ENCODE measurements at places on chromosomes 7 and 10.

DNA sequence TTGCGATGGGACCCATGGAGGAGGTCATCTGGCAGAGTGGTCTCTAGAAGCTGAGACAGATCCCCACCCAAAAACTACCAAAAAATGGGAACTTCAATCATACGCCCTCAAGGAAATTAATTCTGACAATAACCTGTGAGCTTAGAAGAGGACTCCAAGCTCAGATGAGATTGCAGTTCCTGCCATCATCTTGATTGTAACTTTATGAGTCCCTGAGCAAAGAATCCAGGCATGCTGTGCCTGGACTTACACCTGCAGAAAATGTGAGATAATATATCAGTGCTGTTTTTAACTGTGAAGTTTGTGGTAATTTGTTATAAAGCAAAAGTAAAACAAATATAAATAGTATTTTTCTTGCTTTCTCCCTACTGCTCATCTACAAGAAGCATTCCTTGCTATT, 299.6 kb upstream of the MBL2 start:
- no peak for DNase-seq

DNA sequence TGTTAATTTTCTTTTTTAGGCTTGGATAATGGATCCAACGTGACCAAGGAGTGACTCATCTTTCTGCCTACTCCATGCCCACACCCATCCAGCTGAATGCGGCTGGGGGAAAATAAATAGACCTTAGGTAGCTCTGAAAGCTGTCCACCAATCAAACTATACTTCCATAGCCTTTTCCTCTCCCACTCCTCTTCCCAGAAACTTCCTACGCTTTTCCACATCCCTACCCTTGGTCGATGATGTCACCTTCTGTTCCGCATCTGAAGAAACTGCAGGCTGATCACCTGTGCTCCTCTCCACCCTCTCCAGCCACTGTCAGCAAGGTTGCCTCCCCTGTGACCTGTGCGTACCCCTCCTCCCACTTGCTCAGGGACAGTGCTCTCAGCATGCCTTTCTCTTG, 359.8 kb upstream of the KLF6 start:
- peak; percentile 14 for DNase-seq

DNA sequence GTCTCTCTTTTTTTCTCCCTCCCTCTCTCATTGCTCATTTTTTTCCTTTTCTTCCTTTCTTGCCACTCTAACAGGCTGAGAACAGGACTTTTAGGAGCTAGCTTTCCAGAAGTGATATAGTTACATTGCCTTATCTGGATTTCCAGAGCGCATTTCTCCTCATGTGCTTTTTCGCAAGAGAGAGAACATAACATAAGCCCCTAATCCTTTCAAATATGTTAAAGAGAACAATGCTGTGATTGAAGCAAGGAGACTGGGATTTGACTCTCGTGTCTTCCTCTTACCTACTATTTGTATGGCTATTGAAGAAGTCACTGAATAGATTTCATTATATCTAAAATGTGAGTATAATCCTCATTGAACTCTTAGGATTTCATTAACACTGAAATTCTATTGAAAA, 101.2 kb upstream of the PRPS1L1 start:
- DNase-seq: no peak

- no peak for DNase-seq
Observed at GRCh38 chr7:81685270-81685868, 84.5 kb downstream of the HGF start.

GRCh38 chr10:14659626-14660196, 115.0 kb downstream of the FAM107B start:
- DNase-seq: no peak

DNA sequence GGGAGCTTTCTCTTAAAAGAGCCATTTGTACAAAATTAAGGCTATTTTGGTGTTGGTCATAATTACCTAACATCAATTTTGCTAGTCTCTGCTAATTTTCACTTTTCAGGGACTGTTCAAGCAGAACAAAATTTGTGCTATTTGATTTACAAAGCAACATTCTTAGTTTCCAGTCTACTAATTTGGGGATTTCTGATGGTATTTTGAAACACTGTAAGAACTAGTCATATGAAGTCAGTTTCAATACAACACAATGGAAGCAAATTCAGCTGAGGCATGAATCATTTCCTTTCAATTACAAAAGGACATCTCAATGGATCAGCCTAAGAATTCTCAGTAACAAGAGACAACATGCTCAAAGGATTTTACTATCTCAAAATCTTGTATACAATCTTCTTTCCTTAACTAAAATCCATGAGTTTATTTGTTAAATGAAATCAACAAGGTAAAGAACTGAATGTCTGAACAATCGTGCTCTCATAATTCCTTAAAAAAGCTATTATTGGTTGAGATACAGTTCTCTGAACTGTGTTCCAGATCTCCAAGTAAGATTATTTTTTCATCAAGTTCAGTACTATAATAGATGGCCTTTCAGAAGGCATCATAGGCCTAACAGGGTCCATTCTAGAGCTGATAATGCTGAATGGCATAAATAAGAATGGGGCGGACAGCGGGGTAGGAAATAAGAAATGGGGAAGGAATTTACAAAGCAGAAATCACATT, 144.6 kb downstream of the NRCAM start:
- DNase-seq: no peak

GRCh38 chr10:95411635-95412034, 120.8 kb upstream of the PDLIM1 start:
- no peak for DNase-seq

DNA sequence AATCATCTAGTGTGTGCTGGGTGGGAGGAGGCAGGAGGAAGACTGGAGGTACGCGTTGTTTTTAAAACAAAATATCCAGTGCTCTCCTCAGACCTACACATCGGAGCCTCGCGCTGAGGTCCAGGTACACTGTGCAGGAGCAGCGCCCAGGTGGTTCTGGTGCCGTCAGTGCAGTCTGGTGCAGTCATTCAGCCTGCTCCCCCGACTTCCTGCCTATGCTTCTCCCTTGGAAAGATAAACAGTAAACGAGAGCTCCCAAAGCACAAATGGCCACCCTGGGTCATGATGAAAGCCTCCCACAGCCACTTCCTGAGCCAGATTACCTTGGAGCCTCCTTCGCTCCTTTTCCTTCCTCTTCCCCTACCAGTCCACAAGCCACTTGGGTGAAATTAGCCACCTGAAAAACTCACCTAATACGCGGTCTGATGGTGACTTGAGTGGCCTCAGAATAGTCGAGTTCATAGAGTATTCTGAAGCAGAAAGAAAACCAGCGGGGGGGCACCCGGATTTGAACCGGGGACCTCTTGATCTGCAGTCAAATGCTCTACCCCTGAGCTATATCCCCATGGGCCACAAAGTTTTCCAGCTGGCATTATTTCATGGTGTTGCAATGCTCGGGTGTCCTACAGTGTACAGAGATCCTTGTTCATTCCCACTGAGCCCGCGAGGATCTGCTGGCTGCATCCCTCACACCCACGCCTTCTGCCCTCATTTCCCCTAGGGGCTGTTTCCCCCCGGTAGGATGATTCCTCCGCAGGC, 82.5 kb downstream of the ZNF467 start:
- no peak for DNase-seq

- DNase-seq: no peak
Observed at GRCh38 chr7:121525155-121525819, 129.2 kb upstream of the FAM3C start.

DNA sequence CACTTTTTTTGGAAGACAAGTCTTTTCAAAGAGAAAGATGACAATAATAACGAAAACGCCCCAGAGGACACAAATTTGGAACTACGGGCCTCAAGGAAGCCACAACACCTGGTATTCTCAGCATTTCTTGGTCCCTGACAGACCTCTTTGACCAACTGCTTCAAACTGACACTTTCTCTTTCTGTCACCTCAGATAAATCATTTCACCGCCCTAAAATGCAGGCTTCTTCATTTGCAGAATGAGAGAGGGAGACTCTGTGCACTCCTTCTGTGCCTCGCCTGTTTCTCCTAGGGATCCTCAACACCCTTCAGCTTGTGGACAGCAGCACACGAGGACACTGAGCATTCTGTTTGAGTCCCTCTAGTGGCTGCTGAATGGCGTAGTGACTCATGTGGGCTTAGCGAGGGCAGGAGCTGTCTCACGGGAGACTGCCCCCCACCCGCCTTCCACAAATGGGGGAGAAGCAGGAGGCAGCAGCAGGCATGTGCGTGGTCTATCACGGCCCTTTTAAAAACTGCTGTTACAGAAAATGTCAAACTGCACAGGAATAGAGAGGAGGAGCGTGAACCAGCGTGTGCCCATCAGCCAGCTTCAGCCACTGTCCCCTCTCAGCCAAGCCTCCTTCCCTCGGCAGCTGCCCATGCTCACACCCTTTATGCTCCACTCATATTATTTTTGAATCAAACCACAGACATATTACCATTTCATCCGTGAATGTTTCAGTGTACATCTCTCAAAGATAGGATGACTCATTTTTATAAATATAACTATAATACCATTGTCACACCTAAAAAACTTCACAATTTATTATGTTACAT, 41.4 kb downstream of the GSDME start:
- DNase-seq: no peak

GRCh38 chr7:112076324-112076723, 129.9 kb downstream of the DOCK4 start:
- no peak for DNase-seq

- no peak for DNase-seq
Observed at GRCh38 chr10:50367732-50368131, 116.4 kb upstream of the ASAH2 start.

DNA sequence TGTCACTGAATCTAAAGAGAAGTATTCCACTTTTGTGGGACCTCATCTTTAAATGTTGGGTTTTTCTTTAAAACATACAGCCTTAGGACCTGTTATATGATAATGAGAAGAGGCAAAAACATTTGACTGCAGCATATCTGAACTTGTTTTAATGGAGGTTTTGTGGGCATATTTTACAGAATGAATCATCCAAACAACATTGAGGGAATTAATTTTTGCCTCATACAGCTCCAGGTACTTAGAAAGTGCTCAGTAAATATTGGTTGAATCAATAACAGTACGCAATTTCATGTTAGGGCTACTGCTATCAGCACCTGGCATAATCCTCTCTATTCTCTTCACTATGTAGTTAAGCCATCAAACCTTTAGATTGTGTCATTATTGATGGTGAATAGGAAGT, 115.9 kb downstream of the MALRD1 start:
- no peak for DNase-seq

DNA sequence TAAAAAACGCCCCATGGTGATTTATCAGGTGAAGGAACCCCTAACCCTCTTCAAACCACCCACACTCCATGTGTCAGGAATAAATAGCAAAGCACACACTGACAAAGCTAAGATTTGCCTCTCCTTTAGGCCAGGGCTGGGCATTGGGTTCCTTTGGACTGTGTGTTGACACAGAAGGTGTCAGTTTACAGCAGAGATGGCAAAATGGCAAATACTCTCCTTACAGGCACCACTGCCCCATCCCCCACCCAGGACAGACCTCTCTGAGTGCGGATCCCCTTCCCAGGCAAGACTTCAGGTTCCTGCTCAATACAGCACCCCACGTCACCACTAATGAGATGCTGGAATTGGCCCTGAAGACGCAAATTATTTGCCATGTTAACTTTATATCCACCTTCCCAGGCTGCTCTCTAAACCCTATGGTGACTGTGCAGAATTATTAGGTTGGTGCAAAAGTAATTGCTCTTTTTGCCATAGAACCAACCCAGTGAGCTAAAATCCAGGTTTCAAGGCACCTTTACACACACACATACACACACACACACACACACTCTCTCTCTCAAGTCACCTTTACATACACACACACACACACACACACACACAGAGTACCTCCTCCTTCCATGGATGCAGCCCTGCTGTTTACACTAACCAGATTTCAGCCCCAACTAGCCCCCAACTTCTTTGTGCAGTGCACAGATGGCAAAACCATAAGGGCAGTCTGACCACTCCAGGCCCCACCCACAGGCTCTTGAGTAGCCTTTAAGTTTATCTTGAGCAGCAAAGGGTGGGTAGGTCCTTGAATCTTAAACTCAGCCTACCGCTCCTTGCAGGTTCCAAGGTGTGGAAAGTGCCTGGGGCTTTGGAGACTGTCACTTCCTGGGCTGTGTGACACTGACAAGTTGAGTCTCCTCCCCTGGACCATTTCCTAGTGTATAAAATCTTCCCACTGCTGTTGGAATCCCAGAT, 4.0 kb upstream of the ZCCHC24 start:
- no peak for DNase-seq

DNA sequence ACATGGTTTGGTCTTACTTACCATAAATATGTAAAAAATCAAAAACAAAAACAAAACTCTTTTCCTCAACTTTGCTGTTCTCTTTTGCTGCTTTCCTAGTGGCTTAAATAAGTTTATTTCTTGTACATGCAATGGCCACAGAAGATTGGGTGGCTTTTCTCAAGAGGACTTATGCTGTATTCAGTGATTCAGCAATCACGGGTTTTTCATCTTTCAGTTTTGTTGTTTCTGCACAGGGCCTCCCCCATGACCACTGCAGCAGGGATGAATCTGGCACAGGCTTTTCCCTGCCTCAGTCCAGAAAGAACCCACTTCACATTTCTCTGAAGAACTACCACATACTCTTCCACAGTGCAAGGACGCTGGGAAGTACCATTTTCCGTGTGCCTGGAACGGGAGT, 355.0 kb downstream of the RNLS start:
- no peak for DNase-seq

GRCh38 chr10:7193369-7193768, 217.5 kb downstream of the SFMBT2 start:
- no peak for DNase-seq

- no peak for DNase-seq
Observed at GRCh38 chr7:142709921-142710320, 39.4 kb upstream of the PRSS1 start.

GRCh38 chr10:17394854-17395253, 59.5 kb downstream of the ST8SIA6 start:
- no peak for DNase-seq

GRCh38 chr10:3465406-3465891, 292.9 kb upstream of the PITRM1 start:
- DNase-seq: no peak

DNA sequence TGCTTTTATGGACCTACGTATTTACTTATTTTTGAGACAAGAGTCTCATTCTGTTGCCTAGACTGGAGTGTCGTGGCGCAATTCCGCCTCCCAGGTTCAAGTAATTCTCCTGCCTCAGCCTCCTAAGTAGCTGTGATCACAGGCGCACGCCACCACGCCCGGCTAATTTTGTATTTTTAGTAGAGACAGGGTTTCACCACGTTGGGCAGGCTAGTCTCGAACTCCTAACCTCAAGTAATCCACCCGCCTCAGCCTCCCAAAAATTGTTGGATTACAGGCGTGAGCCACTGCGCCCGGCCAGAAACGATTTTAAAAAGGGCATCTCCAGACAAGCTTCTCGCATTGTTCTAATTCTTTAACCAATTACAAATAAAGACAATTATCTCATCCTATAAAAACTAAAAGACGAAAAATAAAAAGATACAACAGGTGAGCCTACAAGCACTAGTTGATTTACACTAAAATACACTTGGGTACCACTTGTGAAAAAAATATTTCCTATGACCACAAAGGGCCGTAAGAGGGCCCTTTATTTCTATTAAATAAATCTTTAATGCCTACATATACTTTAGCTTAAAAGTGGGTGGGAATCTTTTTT, 2.4 kb downstream of the TRA2A start:
- no peak for DNase-seq

- DNase-seq: no peak
Observed at GRCh38 chr10:72875250-72876055, 18.1 kb upstream of the OIT3 start.
